Cerebellum (tissue), 4 donors: ENCODE measurements at places on chromosomes 5 and 9. TPM values are rescaled to one million over a fixed set of nuclear protein-coding genes. Genes with fewer than 3 reads are reported as not detected.

Gene SPATA31A3
- not detected for total RNA-seq

Gene DOCK8
- 1.8 TPM for total RNA-seq

Gene SIT1
- not detected for total RNA-seq

Gene PCDHB13
- total RNA-seq, result 16.3 TPM

Gene CDC23
- total RNA-seq, result 33.3 TPM

Gene ANKRD18B
- total RNA-seq, result 3.4 TPM

Gene IFT74
- total RNA-seq, result 17.8 TPM

Gene SVEP1
- 12.1 TPM for total RNA-seq

Gene GARIN3
- total RNA-seq, result not detected

Gene PTTG1
- 32.8 TPM for total RNA-seq

Gene ANKS6
- 11.1 TPM for total RNA-seq

Gene CXCL14
- 0.73 TPM for total RNA-seq

Gene EPB41L4B
- 14.1 TPM for total RNA-seq

Gene ITK
- 0.09 TPM for total RNA-seq

Gene CCDC152
- 7.4 TPM for total RNA-seq

Gene GABBR2
- total RNA-seq, result 45.3 TPM

Gene PCDHGA6
- total RNA-seq, result 23.6 TPM

Gene PDE6A
- not detected for total RNA-seq

Gene MCTP1
- 49.6 TPM for total RNA-seq

Gene IL9
- total RNA-seq, result not detected

Gene ABHD17B
- total RNA-seq, result 52.5 TPM

Gene HAVCR1
- total RNA-seq, result 0.36 TPM

Gene ADGRV1
- 249 TPM for total RNA-seq

Gene RALGDS
- 83.9 TPM for total RNA-seq

Gene SLCO6A1
- total RNA-seq, result not detected

Gene CCDC183
- 1.7 TPM for total RNA-seq

Gene NME5
- 14.7 TPM for total RNA-seq

Gene CCDC192
- not detected for total RNA-seq

Gene MLANA
- total RNA-seq, result not detected

Gene TMEM252
- not detected for total RNA-seq

Gene CARTPT
- not detected for total RNA-seq

Gene FOXI1
- not detected for total RNA-seq

Gene LCN10
- not detected for total RNA-seq

Gene CEL
- total RNA-seq, result 0.73 TPM

Gene EIF4E1B
- 0.27 TPM for total RNA-seq

Gene GABRA1
- 34.5 TPM for total RNA-seq

Gene MEIKIN
- total RNA-seq, result not detected

Gene LAMC3
- 3.5 TPM for total RNA-seq

Gene RETREG1
- total RNA-seq, result 25.0 TPM

Gene C9
- total RNA-seq, result not detected

Gene PCDHGA2
- 11.4 TPM for total RNA-seq

Gene ELP1
- total RNA-seq, result 53.3 TPM

Gene PCA3
- total RNA-seq, result 1.2 TPM

Gene CDH10
- 23.2 TPM for total RNA-seq

Gene PCDHB16
- total RNA-seq, result 8.2 TPM

Gene SLC6A7
- 5.9 TPM for total RNA-seq

Gene HTR1A
- total RNA-seq, result 5.0 TPM

Gene AQP3
- total RNA-seq, result 1.1 TPM

Gene REEP2
- total RNA-seq, result 40.3 TPM

Gene PCDHGA1
- total RNA-seq, result 5.2 TPM
